Regular cardiac myocyte (primary cell): ENCODE measurements at places on chromosomes 4 and X. TPM values are rescaled to one million over a fixed set of nuclear protein-coding genes. Genes with fewer than 3 reads are reported as not detected.

Gene IQCM
- not detected in 2 replicates for total RNA-seq

Gene S100P
- total RNA-seq: not detected in 2 replicates

Gene FRMD7
- total RNA-seq: not detected in 2 replicates

Gene PITX2
- total RNA-seq: 0.28 and 0.77 TPM in 2 replicates

Gene PAGE1
- not detected in 2 replicates for total RNA-seq

Gene POLN
- total RNA-seq: 3.6 and 6.2 TPM in 2 replicates

Gene OPRPN
- total RNA-seq: not detected in 2 replicates

Gene GPC4
- 0.38 and 0.85 TPM in 2 replicates for total RNA-seq
